CD4-positive, alpha-beta T cell treated with Interferon alpha-2 for 1 hour (primary cell): ENCODE measurements at places on chromosomes 1 and 21.

- no peak for DNase-seq
Measured at GRCh38 chr21:44505673-44506278, 34.2 kb downstream of the KRTAP10-1 start.

DNA sequence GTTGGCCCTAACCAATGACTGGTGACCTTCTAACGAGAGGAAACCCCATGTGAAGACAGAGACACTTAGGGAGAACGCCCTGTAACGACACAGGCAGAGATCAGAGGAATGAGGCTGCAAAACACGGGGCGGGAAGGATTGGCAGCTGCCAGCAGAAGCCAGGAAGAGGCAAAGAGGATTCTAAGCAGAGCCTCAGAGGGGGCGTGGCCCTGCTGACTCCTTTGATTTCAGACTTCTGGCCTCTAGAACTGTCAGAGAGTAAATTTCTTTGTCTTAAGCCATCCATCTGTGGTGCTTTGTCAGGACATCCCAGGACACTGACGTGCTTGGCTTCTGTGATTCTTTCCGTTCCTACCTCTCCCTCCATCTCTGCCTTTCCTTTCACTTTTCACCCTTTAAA is 79.3 kb downstream of the SH3BGR start:
- no peak for DNase-seq

GRCh38 chr1:204418174-204419063 is 6.8 kb upstream of the PPP1R15B start:
- no peak for DNase-seq

GRCh38 chr1:238489006-238489405 is 598.3 kb upstream of the ZP4 start:
- DNase-seq, result no peak

DNA sequence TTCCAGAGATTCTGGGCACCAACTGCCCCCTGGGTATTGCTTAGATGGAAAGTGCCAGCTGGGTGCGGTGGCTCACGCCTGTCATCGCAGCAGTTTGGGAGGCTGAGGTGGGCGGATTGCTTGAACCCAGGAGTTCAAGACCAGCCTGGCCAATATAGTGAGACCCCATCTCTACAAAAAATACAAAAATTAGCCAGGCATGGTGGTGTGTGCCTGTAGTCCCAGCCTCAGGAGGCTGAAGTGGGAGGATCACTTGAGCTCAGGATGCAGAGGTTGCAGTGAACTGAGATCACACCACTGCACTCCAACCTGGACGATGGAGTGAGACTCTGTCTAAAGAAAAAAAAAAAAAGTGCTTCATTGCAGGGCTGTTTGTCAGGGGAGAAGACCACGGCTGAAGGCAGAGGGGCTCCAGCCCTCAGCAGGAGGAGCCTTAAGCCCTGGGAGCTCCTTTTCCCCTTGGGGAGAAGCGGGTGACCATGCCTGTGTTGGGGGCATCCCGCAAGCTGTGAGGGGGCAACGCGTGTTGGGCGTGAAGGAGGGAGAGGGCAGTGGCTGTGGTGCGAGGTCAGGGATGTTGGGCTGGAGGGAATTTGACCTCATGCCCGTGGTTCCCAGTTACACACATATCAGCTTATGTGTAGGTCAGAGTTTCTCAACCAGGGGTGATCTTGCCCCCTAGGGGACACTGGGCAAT is 131.5 kb upstream of the VAMP3 start:
- DNase-seq, result no peak

- DNase-seq, result no peak
Measured at GRCh38 chr21:16302851-16303282, 573.1 kb downstream of the USP25 start.

DNA sequence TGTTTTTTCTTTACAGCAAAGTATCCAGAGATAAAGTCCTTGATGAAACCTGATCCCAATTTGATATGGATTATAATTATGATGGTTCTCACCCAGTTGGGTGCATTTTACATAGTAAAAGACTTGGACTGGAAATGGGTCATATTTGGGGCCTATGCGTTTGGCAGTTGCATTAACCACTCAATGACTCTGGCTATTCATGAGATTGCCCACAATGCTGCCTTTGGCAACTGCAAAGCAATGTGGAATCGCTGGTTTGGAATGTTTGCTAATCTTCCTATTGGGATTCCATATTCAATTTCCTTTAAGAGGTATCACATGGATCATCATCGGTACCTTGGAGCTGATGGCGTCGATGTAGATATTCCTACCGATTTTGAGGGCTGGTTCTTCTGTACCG is 6.5 kb downstream of the DEGS1 start:
- DNase-seq, result no peak

- no peak for DNase-seq
Measured at GRCh38 chr1:234760303-234760723, 150.3 kb upstream of the IRF2BP2 start.

DNA sequence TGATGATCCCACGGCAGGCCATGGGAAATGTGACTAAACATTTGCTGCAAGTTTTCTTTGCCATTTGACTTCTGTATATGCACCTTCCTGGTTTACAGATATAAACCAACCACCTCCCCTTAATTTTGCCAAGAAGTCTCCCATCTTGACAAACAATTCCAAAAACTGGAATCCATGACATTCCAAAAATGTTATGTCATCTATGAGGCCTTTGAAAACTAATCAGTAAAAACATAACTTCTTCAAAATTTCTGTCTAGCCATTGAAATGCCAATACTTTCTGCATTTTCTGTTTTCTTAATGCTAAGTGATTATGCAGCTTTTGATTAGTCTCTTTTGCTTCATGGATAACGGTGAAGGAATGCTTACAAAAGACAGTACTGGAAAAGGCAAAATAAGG is 84.1 kb downstream of the LYST start:
- DNase-seq, result no peak

DNA sequence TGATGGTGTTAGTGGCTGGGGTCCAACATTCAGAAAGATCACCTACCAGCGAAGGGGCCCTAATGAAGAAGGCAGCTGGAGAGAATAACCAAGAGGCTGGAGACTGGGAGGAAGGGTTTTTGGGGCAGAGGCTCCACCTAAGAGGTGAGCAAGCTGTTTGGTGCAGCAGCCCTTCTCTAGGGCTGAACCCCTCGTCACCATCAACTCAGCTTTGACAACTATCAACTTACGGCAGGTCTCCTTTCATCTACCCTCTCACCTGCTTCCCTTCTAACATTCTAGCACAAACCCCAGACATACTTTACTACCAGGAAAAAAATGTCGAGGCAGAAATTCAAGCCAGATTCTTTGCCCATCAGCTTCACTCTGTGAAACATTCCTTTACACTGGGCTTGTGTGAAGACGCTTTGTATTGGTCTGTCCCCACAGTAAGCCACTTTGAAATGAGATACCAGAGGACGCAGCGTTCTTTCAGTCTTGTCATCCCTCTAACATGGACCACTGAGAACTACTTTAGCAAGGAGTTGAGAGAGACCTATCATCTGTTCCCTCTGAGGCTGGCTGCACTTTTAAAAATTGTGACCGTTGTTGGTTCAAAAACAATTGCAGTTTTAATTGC is 84.6 kb downstream of the RAVER2 start:
- DNase-seq, result no peak

DNA sequence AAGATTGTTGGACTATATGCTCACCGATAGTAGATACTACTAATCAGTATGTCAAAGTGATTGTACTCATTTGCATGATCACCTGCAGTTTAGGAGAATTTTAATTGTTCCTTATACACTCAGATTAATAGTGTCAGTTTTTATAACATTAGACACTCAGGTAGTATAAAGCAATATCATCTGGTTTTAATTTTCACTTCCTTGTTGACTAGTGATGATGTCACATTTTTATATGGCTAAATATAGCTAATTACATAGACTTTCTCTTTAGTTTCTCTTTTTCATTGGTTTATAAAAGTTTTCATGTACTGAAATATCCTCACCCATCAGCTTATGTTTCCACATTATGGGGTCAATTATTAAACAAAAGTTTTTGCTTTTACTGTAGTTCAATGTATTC is 1332.4 kb upstream of the ADGRL2 start:
- DNase-seq, result no peak

DNA sequence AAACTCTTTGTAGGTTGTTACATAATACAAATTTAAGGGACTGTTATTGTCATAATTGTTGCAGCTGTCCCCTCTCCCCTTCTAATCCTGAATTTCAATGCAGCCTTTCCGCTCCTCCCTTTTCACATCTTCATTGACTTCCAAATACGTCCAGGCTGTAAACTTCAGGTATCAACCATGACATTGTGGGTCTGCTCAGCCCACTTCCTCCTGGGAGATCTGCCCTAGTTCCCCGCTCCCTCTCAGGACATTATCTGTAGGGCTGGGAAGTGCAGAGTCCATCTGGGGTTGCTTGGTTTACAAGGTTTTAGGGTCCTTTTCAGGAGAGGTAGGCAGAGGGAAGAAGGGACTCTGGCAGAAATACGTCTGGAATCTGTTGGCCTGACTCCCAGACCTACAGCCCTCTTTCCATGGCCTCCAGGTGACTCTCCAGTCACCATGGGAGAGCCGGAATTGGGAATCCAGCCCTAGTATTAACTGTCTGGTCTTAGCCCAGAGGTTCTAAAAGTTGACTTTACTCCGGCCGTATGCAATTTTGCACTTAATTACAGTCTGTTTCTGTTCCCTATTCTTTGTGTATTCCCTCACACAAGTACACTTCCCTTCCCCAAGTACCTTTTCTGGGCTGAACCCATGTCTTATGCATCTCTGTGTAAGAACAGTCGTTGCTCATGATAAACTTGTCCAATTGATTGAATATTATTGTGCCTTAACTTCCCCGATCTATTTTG is 4.7 kb upstream of the DENND2D start:
- DNase-seq, result no peak

DNA sequence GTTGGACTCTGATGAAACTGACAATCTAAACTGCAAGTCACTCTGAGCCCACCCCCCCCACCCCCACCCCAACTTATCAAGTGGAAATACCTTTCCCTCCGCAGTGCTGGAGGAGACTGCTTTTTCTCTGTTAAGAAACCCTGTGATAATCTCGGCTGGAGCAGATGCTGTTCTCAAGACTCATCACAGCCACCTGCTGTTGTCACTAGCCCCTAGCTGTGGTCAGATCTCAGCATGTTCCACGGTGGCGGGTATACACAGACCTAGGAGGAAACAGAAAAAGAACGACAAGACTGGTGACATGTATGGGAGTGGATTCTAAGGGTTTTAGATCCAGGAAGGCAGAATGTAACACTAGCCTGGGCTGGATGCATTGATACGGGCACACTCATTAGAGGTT is 2.3 kb downstream of the ACTL8 start:
- DNase-seq, result no peak

DNA sequence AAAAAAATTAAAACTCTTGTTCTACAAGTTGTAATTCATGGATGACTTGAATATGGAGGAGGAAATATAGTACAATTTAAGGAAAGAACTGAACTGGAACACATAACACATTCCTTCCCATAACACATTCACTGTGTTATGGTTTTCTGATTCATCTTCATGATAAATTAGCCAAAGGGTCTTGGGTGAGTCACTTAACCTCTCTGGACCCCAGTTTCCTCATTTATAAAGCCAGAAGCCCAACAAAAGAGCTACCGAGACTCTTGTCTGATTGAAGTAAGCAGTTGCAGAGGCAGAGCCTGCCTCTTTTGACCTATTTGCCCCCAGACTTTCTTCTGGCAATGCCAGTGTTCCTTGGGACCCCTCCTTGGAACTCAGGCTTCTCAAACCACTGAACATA is 161.9 kb upstream of the KCTD3 start:
- DNase-seq, result no peak

DNA sequence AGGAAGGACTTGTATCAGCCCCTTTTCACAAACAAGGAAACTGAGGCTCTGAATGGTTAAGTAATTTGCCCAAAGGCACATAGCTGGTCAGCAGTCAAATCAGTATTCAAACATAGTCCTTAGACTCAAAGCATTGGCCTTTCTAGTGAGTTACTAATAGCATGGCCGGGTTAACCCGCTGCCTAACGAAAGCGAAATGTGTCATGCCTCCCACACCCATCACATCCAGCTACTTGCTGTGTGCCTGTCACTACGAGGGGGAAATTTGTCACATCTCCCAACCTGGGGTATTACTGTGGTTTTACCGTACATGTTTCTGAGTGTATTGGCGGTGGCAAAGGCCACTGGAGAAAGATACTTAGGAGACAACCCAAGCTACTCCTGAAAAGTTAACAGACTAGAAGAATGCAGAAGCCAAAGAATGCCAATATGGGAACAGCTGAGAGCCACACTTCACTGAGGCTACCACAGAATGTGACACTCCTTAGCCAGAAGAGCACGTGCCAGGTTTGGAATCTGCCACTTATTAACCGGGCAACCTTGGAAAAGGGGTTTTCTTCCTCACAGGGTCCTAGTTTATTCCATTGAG is 363.5 kb downstream of the KCNH1 start:
- no peak for DNase-seq

DNA sequence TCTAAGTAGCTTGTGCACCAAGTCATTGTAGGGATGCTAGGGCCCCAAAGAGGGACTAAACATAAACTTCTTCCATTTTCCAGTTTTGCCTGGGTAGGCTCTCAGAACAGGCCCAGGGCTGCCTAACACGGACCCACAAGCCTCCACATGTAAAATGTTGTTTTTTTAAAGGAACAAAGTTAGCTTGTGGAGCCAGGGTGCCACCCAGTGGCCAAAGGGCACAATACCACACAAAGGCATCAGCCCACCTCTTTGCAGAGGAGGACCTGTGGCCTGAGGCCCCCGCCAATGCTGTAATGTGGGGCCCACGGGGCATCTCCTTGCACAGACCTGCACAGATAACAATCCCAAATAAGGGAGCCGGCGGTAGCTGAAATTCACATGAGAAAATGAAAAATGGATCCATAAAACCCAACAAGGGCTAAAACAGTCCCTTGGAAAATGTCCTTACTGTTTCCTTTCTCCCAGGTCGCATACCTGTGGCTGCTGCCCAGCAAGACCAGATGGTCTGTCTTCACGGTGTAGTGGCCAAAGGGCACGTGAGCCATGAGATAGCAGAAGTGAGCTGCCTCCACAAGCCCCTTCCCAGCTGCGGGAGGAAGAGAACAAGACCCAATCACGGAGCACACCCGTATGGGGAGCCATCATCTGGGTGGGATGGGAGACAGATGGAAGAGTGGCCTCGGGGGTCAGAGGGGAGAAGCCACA is 23.8 kb downstream of the SEC16B start:
- no peak for DNase-seq

DNA sequence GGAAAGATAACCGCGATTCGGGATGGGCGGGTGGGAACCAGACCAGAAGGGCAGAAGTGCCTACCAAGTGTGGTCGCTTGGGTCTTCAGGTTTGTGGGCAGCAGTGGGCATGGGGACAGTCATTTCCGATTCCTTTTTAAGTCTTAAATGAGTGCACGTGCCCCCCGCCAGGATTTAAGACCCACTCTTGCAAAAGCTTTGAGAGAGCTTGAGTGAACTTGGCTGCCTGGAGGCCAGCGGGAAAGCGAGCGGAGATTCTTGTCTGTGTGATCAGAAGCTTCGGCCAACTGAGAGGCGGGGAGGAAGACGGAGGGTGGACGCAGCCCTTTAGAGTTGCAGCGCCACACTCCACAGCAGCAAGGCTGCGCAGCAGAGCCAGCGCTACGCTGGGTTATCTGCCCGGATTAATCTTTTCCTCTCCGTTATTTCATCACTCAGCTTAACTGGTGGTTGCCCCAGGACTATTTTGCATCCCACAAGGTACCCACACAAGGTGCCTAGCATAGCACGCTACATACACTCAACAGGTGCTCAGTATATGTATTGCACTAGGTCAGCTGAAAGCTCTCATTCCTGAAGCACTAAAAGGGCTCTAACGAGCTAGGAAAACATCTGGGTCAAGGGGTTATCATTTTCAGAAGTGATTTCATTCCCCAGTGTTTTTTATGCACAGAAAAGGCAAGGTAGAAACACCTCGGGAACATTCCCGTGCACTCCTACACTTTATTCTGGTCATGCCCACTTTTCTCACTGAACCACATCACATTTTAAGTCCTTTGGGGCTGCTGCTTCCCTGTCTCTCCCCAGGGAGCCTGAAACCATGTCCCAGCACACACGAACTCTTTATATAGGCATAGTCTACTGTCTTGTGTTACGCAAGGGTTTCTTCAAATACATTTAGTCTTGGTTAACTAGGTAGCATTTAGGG is 1.5 kb upstream of the BATF3 start:
- no peak for DNase-seq
